Activated T-cell treated with anti-CD3 and anti-CD28 coated beads, Interleukin-2, amount 50 U/mL, for 72 hours (primary cell): ENCODE measurements at places on chromosomes 6 and 20. TPM values are rescaled to one million over a fixed set of nuclear protein-coding genes. Genes with fewer than 3 reads are reported as not detected.
A peak's percentile ranks its signal among the peaks of the same experiment; 100 is the strongest.

OXT gene
- total RNA-seq = 1.8 TPM

NUDT3 gene
- 13.7 TPM for total RNA-seq

OOEP gene
- total RNA-seq = 0.77 TPM

TFAP2D gene
- total RNA-seq = not detected

RAET1L gene
- not detected for total RNA-seq

ZBP1 gene
- total RNA-seq = 0.70 TPM

DNA sequence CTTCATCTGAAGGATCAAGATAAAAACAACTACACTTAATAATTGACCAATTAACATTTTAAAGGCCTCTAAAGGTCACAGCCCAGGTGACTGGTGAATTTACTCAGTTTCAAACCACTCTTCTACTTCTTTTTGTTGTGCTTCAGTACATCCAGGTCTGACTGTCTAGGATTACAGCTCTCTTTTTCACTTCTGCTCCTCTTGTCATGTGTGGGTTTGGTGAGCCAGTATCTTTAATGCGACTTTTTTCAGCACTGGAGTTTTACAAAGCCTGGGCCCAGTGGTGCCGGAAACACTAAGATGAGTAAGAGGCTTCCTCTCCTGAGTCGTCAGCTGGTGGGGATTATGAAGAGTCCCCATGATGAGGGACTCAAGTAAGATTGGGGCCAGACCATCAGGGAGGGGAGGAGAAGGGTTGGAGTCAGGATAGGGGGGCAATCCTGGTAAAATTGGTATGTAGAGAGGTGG, 27.0 kb downstream of the HECA start:
- no peaks in the 10 kb centered on the region for H3K27me3 ChIP-seq
- H3K4me1 ChIP-seq = peaks cover 80% of the 10 kb centered on the region
- H3K36me3 ChIP-seq = peaks cover 7% of the 10 kb centered on the region
- peak; percentile 78 for DNase-seq
- H3K27ac ChIP-seq = peak overlapping the region; percentile 96
- peak overlapping the region; percentile 69 for H3K4me3 ChIP-seq

DNA sequence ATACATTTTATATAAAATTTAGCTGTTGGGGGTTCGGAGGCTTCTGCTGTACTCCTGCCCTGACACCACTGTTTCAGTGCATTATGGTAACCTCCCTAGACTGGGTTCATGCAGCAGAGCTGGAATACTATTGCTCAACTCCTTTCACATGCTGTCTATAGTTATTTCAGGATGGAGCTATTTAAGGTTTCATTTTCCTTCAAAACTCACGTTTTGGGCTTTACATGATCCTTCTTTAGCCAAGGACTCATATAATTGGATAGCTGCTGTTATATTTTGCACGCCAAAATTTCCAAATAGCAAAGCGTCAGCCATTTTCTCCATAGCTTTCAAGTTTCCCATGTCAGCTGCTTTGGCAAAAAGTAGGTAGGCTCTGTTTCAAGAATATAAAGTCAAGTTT, 76.8 kb downstream of the SEL1L2 start:
- no peak for DNase-seq
- no peaks in the 10 kb centered on the region for H3K27me3 ChIP-seq

GRCh38 chr20:61253640-61254511, 1.8 kb downstream of the CDH4 start:
- H3K4me3 ChIP-seq = peak overlapping the region; percentile 51
- DNase-seq = no peak
- no peak overlapping the region for H3K27ac ChIP-seq

DNA sequence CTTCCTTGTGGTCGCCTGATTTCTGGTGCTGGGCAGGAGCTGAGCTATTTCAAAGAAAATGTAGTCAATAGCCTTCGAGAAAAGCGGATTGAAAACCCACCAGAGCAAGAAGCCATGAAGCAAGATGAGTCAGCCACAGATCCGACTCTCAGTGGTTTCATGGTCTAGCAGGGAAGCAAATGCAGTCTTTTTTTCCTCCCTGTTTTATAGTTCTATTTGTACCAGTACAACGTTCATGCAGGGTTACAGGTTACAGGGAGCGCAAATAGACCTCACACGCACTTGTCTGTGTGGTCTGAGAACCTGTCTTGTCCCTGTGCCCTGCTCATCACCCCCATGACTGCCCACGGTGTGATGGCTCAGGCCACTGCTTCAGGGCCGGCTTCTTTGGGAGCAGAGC, 309.8 kb upstream of the SUPT3H start:
- H3K4me3 ChIP-seq = no peak overlapping the region
- H3K36me3 ChIP-seq = peaks cover 1% of the 10 kb centered on the region
- H3K4me1 ChIP-seq = no peaks in the 10 kb centered on the region
- H3K27me3 ChIP-seq = peaks cover 9% of the 10 kb centered on the region
- no peak overlapping the region for H3K27ac ChIP-seq

- H3K4me1 ChIP-seq = no peaks in the 10 kb centered on the region
- no peaks in the 10 kb centered on the region for H3K27me3 ChIP-seq
- H3K36me3 ChIP-seq = no peaks in the 10 kb centered on the region
- DNase-seq = no peak
- no peak overlapping the region for H3K4me3 ChIP-seq
Observed at GRCh38 chr20:37494796-37495195, 26.3 kb upstream of the NNAT start.

GRCh38 chr6:6875818-6876470, 231.8 kb upstream of the RREB1 start:
- no peak overlapping the region for H3K4me3 ChIP-seq
- H3K4me1 ChIP-seq = peaks cover 8% of the 10 kb centered on the region
- no peak for DNase-seq

DNA sequence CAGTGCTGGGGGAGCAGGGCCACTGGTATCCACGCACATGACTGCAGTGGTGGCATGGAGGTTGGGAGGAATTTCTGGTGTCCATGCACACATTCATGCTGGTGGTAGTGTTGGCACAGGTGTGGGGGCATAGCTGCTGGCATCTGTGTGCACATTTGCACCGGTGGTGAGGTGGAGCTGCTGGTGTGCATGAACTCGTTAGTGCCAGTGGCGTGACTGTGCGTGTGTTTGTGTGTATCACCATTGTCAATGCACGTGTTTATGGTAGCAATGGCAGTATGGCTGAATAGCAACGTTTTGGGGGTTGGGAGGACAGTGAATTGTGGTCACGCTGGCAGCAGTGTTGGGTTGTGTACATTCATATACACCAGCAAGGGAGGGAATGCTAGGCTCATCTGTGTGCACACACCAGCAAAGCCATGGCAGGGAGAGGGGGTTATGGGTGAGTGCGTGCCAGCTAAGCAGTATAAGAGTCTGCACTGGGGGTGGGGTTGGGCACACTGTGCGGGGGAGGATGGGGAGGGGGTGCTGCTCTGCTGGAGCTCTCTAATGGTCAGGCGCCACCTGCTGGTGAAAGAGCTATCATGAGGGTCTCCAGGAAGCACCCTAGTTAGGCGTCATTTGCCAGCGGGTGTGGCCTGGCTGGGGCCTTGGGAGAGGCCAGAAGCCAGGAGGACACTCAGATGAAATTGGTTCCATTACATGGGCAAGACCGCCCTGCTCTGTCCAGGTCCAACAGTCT, 626.1 kb upstream of the ID4 start:
- H3K4me1 ChIP-seq = no peaks in the 10 kb centered on the region
- H3K36me3 ChIP-seq = no peaks in the 10 kb centered on the region
- H3K4me3 ChIP-seq = no peak overlapping the region
- H3K27me3 ChIP-seq = no peaks in the 10 kb centered on the region

DNA sequence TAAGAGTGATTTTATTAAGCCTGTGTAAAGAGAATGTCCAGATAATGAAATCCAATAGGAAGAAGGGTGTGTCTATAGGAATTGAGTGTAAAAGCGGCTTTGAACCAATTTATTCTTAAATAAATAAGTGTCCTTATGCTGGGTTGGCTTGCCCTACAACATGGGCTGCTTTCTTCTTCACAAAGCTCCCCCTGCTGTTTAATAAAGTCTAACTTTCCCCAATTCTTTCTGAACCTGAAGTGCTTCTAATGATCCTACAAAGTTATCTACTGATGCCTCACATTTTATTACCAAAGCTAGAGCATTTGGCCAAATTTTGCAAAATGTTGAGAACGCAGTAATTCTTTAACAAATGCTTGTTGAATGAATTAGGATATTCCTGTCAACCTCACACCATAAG, 36.3 kb upstream of the SIRT5 start:
- DNase-seq = no peak
- no peak overlapping the region for H3K27ac ChIP-seq
- no peak overlapping the region for H3K4me3 ChIP-seq
- no peaks in the 10 kb centered on the region for H3K27me3 ChIP-seq

GRCh38 chr6:30610065-30610464, 7.0 kb downstream of the PPP1R10 start:
- no peak overlapping the region for H3K4me3 ChIP-seq
- H3K27ac ChIP-seq = peak overlapping the region; percentile 89
- H3K4me1 ChIP-seq = peaks cover 88% of the 10 kb centered on the region
- DNase-seq = no peak
- H3K27me3 ChIP-seq = no peaks in the 10 kb centered on the region

GRCh38 chr6:107228754-107229153, 113.4 kb upstream of the BEND3 start:
- H3K27me3 ChIP-seq = no peaks in the 10 kb centered on the region
- H3K4me3 ChIP-seq = no peak overlapping the region
- H3K4me1 ChIP-seq = no peaks in the 10 kb centered on the region
- no peak overlapping the region for H3K27ac ChIP-seq
- DNase-seq = no peak
- H3K36me3 ChIP-seq = no peaks in the 10 kb centered on the region

- no peaks in the 10 kb centered on the region for H3K27me3 ChIP-seq
- H3K27ac ChIP-seq = no peak overlapping the region
- no peaks in the 10 kb centered on the region for H3K4me1 ChIP-seq
- no peak for DNase-seq
- H3K4me3 ChIP-seq = no peak overlapping the region
- peaks cover 3% of the 10 kb centered on the region for H3K36me3 ChIP-seq
Observed at GRCh38 chr20:42949950-42950349, 239.8 kb downstream of the PTPRT start.

DNA sequence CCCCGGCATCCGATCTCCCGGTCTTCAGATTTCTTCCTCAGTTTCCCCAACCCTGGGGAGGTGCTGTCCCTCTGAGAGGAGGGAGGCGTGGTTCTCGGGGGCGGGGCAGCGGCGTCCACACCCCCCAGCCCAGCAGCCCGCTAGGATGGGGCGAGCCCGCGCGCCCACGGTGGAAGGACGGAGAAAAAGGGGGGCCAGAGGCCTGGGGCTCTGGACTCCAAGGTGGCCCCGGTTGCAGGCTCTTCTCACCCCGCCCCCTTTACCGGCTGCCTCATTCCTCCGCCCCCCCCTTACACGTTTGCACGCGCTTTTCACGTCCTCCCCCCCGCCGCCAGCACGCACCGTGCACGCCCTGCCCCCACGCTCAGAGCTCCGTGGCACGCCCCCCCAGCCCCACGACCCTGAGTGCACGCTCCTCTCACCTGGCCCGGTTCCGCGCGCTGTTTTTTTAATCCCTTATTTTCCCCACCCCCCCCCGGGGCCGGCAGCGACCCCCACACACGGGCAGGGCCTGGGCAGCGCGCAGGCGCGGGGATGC, 402 bp downstream of the ZBTB12 start:
- DNase-seq = peak; percentile 70
- peaks cover 7% of the 10 kb centered on the region for H3K27me3 ChIP-seq
- H3K36me3 ChIP-seq = peaks cover 1% of the 10 kb centered on the region
- peaks cover 35% of the 10 kb centered on the region for H3K4me1 ChIP-seq
- peak overlapping the region; percentile 78 for H3K4me3 ChIP-seq

DNA sequence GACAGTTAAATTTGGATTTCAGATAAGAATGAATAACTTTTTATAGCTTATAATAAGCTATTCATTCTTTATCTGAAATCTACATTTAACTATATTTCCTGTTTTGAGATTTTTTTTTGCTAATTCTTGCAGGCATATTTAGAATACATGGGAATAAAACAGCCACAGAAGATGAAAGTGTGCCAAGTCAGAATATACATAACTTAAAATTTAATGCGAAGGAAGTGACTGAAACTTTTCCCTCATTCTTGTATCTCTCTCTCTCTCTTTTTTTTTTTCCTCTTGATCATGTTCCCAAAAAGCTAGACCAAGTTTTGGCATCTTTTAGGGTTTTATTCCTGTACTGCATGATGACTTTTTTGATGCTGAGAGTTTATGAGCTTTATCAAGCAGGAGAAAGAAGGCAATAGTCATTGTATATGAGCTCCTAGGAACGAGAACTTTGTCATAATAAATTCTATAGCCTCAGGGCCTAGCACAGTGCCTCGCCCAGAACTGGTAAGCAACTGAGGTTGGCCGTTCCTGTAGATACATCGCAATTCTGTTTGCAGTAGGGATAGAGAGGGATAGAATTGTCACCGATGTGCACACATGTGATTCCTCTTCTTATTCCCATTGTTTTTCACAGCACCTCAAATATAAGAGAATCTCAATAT, 205.2 kb downstream of the MYLK4 start:
- H3K27me3 ChIP-seq = peaks cover 88% of the 10 kb centered on the region
- DNase-seq = no peak
- no peak overlapping the region for H3K27ac ChIP-seq
- H3K4me1 ChIP-seq = peaks cover 18% of the 10 kb centered on the region

- no peak overlapping the region for H3K4me3 ChIP-seq
- H3K36me3 ChIP-seq = peaks cover 2% of the 10 kb centered on the region
- no peak overlapping the region for H3K27ac ChIP-seq
- peaks cover 9% of the 10 kb centered on the region for H3K4me1 ChIP-seq
Observed at GRCh38 chr6:155066921-155067680, 72.0 kb downstream of the TIAM2 start.

DNA sequence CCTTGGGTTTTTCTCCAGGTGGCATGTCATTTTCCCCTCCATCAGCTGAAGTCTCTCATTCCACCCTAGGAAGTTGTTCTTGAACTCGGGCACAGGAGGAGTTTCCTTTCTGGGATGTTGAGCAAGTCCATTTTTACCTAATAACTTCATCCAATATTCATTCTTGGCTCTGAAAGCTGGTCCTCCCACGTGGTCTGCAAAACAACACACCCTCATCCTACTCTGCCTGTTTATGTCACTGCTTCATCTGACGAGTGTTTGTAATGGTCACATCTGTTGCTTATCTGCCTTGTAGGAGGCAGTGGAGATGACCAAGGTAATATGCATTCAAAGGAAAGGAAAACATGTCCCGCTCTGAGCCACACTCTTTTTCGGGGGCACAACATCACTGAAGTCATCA, 41.7 kb upstream of the AIG1 start:
- peaks cover 11% of the 10 kb centered on the region for H3K4me1 ChIP-seq
- no peak overlapping the region for H3K4me3 ChIP-seq
- peaks cover 14% of the 10 kb centered on the region for H3K36me3 ChIP-seq
- H3K27me3 ChIP-seq = no peaks in the 10 kb centered on the region

DNA sequence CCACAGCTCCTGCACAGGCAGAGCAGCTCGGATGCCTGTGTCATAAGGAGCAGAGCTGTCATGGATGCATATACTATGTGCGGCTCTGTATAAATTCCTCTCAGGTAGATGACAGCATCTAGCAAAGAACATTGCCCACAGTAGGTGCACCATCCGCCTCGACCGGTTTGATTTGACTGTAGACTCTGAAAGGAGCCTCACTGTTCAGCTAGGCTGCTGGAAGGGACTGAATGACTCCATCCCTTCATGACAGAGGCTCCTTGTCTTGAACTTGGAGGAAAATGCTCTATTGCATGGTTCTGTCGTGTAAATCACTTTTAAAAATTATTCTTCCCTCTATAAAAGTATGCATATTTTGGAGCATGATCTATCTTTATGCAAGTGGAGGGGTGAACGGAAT, 128.8 kb upstream of the QKI start:
- H3K4me3 ChIP-seq = no peak overlapping the region
- DNase-seq = no peak
- no peaks in the 10 kb centered on the region for H3K4me1 ChIP-seq
- H3K27ac ChIP-seq = no peak overlapping the region

GRCh38 chr20:38143238-38143645, 21.8 kb downstream of the TGM2 start:
- no peaks in the 10 kb centered on the region for H3K36me3 ChIP-seq
- peaks cover under 1% of the 10 kb centered on the region for H3K27me3 ChIP-seq
- no peaks in the 10 kb centered on the region for H3K4me1 ChIP-seq
- DNase-seq = no peak
- H3K4me3 ChIP-seq = no peak overlapping the region
